Nephron progenitor cell (in vitro differentiated cells): ENCODE measurements at places on chromosomes 1 and 21.

DNA sequence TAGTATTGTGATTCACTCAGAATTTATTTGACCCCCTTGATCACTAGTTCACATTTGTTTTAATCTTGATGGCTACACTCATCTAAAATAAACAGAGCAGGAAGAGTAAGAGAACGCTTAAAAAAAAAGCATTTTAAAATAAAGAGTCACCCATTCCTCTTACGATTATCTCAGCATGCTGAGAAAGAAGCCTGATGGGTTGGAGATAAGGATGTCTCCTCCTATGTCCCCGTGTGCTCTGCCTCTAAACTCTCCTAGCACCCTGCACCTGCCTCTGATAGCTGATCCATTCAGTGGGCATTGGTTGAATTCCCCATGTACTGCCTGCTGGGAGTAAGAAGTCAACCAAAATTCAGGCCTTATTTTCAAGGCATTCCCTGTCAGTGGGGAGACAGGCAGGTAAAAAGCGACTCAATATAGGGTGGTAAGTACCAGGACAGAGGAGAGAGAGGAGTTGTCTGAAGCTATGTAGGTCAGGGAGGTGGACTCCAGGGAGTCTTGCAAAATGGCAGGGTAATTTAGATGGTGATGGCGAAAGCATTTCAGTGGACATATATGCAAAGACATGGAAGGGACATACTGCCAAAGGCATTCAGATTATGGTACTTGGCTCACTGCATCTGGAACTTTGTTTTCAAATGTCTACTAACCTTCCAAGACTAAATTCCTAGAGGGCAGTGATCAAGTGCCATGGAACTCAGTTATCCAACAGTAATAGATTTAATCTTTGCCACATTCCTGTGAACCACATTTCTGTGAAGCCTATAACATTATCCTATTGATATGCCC, 18.4 kb downstream of the ELAVL4 start:
- DNase-seq = no peak
- no peaks in the 10 kb centered on the region for H3K36me3 ChIP-seq
- H3K4me1 ChIP-seq = no peaks in the 10 kb centered on the region

GRCh38 chr1:107529511-107530149, 388.8 kb downstream of the NTNG1 start:
- no peak overlapping the region for H3K4me3 ChIP-seq
- H3K27me3 ChIP-seq = peaks cover 4% of the 10 kb centered on the region
- H3K27ac ChIP-seq = no peak overlapping the region
- DNase-seq = peak; percentile 26
- H3K4me1 ChIP-seq = peaks cover 10% of the 10 kb centered on the region

GRCh38 chr1:4655674-4656532, 1.5 kb downstream of the AJAP1 start:
- peak overlapping the region; percentile 69 for H3K4me3 ChIP-seq
- H3K4me1 ChIP-seq = peaks cover 47% of the 10 kb centered on the region
- H3K36me3 ChIP-seq = no peaks in the 10 kb centered on the region
- H3K27me3 ChIP-seq = peaks cover 74% of the 10 kb centered on the region
- no peak overlapping the region for H3K27ac ChIP-seq

DNA sequence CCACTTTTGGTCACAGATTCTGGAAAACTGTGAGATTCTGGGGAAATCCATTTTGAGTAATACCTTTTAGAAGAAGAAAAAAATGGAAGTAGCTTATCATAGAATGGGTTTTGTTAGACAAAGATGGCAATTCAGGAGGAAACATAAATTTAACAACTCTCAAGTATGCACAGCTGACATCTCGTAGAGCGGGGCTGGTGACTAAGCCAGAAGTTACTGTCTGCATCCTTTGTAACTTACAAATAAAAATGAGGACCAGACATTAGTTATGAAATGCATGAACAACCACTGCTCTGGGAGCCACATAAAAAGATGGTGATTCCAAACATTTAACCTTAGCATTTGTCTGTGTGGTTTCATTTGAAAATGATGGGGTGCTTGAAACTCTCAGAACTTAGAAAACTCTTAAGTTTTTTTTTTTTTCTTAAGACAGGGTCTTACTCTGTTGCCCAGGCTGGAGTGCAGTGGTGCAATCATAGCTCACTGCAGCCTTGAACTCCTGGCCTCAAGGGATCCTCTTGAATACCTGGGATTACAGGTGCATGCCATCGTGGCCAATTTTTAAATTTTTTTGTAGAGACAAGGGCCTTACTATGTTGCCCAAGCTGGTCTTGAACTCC, 49.2 kb upstream of the ATP5PO start:
- DNase-seq = no peak
- H3K27me3 ChIP-seq = peaks cover 4% of the 10 kb centered on the region
- H3K4me1 ChIP-seq = peaks cover 23% of the 10 kb centered on the region
- H3K4me3 ChIP-seq = no peak overlapping the region

DNA sequence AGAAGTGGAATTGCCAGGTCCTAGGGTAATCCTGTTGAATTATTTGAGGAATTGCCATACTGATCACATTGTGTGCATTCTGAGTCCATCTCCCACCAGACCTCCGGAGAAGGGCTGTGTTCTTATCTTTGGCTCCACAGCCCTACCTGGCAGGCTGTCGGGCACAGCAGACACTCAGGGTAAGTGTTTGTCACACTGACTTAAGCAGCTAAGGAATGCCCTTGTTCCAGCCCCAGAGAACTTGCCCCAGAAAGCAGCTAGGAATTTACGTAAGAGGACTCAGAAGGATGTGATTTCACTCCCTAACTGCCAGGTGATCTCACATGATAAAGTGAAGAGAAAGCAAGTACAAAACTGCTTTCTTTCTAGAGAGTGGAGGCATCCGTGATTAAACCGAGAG, 21.0 kb downstream of the VASH2 start:
- DNase-seq = no peak
- peaks cover 4% of the 10 kb centered on the region for H3K27me3 ChIP-seq
- no peak overlapping the region for H3K27ac ChIP-seq
- peaks cover 91% of the 10 kb centered on the region for H3K4me1 ChIP-seq

DNA sequence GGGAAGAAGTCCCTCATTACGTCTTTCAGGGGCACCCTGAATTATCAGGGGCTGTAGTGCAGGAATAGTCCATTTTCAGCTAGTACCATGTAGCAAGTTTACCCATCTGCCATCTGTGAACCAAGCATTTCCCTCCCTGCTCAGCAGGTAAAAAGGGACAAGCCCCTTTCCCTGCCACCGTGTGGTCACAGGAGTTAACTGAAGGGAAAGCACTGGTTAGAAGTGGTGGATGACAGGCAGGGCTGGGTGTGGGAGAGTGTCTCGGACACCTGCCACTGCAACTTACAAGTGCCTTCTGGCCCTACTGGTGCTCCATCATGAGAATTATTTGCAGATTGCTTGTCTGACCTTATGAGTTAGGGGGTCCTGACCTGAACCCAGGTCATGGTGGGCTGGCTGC, 32.0 kb upstream of the IGSF5 start:
- H3K4me1 ChIP-seq = no peaks in the 10 kb centered on the region
- no peak overlapping the region for H3K4me3 ChIP-seq
- peaks cover 9% of the 10 kb centered on the region for H3K27me3 ChIP-seq
- no peaks in the 10 kb centered on the region for H3K36me3 ChIP-seq
- no peak overlapping the region for H3K27ac ChIP-seq

GRCh38 chr1:85864727-85865126, 156.5 kb upstream of the ZNHIT6 start:
- peaks cover 3% of the 10 kb centered on the region for H3K27me3 ChIP-seq
- DNase-seq = no peak
- H3K4me3 ChIP-seq = no peak overlapping the region
- no peak overlapping the region for H3K27ac ChIP-seq
